ENCODE measurements at places on chromosomes 16 and 17. TPM values are rescaled to one million over a fixed set of nuclear protein-coding genes. Genes with fewer than 3 reads are reported as not detected.

DNA sequence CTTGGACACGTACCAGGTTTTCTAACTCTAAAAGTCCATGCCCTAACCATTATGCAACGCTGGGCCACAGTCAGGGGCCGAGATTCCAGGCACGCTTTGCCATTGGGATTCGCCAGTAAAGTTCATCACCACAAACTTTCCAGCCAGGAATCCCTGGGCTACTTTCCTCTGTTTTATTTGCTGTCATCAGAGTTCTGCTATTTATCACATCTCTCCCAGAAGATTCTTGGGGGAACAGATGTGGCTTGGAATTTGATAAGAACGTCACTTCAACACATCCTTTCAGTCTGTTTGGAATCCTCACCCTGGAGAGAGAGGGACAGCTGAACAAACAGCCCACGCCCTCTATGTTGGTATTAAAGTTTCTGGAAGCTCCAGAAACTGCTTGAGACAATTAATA is 109.6 kb upstream of the CACNG3 start:
- DNase-seq: no peak
- H3K4me1 ChIP-seq: peaks cover 22% of the 10 kb centered on the region
- no peaks in the 10 kb centered on the region for H3K27me3 ChIP-seq

DNA sequence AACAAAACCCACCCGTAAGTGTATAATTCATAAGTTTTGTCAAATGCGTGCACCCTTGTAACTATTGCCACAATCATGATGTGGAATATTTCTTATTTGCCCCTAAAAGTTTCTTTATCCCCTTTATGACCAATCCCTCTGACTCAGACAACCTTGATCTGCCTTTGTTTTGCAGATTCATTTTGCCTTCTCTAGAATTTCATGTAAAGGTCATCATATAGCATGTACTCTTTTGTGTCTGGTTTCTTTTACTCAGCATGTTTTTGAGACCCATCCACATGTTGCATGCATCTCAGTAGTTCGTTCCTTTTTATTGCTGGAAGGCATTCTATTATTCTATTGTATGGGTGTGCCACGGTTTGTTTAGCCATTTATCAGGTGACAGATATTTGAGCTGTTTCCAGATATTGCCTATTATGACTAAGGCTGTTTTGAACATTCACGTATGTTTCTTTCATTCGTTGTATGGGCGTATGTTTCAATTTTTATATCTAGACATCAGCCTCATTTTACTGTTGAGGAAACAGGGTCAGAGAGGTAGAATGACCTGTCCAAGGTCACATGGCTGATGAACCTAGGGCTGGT is 192.4 kb downstream of the RAB11FIP4 start:
- DNase-seq: no peak
- H3K4me1 ChIP-seq: no peaks in the 10 kb centered on the region
- H3K27me3 ChIP-seq: no peaks in the 10 kb centered on the region
- H3K4me3 ChIP-seq: no peak overlapping the region
- no peak overlapping the region for H3K27ac ChIP-seq
- H3K36me3 ChIP-seq: no peaks in the 10 kb centered on the region

- H3K4me3 ChIP-seq: no peak overlapping the region
- peaks cover 3% of the 10 kb centered on the region for H3K27me3 ChIP-seq
- H3K4me1 ChIP-seq: peaks cover 23% of the 10 kb centered on the region
These were observed 1.4 kb downstream of the RHBDL1 start for GRCh38 chr16:676913-677312.

GRCh38 chr17:34680151-34680550 is 100.8 kb downstream of the TMEM132E start:
- no peaks in the 10 kb centered on the region for H3K4me1 ChIP-seq
- no peak for DNase-seq
- no peaks in the 10 kb centered on the region for H3K36me3 ChIP-seq
- H3K27ac ChIP-seq: no peak overlapping the region

- peaks cover 4% of the 10 kb centered on the region for H3K4me1 ChIP-seq
- H3K27ac ChIP-seq: no peak overlapping the region
- no peaks in the 10 kb centered on the region for H3K36me3 ChIP-seq
- no peak for DNase-seq
- H3K27me3 ChIP-seq: peaks cover 11% of the 10 kb centered on the region
These were observed 31.7 kb downstream of the RNF112 start for GRCh38 chr17:19442731-19443130.

GRCh38 chr16:477301-478157 is 50.0 kb upstream of the CAPN15 start:
- no peak for DNase-seq
- peaks cover 7% of the 10 kb centered on the region for H3K36me3 ChIP-seq
- H3K4me1 ChIP-seq: no peaks in the 10 kb centered on the region
- no peaks in the 10 kb centered on the region for H3K27me3 ChIP-seq

DNA sequence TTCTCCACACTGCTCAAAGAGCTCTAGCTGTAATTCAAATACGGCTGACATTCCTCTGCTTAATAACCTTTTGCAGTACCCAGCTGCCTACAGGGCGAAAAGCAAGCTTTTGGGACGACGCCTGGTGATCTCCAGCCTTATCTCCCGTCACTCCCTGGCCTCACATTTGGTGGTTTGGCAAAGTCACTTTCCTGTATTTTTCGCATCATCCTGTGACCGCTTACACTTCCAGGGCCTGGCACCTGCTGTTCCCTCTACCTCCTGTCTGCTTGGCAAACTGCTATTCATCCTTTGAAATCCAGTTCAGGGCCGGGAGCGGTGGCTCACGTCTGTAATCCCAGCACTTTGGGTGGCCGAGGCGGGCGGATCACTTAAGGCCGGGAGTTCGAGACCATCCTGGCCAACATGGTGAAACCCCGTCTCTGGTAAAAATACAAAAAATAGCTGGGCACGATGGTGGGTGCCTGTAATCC is 2.7 kb upstream of the BHLHA9 start:
- no peak for DNase-seq
- H3K4me1 ChIP-seq: peaks cover 8% of the 10 kb centered on the region
- peak overlapping the region; percentile 72 for H3K4me3 ChIP-seq
- no peaks in the 10 kb centered on the region for H3K36me3 ChIP-seq
- peaks cover 21% of the 10 kb centered on the region for H3K27me3 ChIP-seq

DNA sequence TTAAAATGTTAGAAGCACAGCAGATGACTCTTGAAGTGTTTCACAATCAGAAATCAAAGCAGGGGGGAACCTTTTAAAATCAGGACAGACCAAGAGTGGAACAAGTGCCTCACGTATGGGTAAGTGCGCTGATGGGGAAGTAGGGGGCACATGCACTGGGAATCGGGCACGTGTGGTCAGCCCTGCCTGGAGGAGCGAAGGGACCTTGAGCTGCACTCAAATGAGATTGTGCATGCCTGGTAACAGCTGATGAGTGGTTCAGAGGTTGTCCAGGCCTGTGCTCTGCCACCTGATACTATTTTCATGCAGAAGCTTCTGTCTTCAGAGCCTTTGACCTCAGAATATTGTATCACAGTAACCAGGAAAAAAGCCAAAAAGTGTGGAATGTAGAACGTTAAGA is 13.7 kb upstream of the XYLT2 start:
- H3K36me3 ChIP-seq: no peaks in the 10 kb centered on the region
- no peak for DNase-seq
- H3K27ac ChIP-seq: no peak overlapping the region
- no peak overlapping the region for H3K4me3 ChIP-seq

GRCh38 chr16:79595931-79596450 is 4.5 kb downstream of the MAF start:
- peak overlapping the region; percentile 30 for H3K4me3 ChIP-seq
- no peak for DNase-seq
- peaks cover 14% of the 10 kb centered on the region for H3K4me1 ChIP-seq
- H3K36me3 ChIP-seq: no peaks in the 10 kb centered on the region

DNA sequence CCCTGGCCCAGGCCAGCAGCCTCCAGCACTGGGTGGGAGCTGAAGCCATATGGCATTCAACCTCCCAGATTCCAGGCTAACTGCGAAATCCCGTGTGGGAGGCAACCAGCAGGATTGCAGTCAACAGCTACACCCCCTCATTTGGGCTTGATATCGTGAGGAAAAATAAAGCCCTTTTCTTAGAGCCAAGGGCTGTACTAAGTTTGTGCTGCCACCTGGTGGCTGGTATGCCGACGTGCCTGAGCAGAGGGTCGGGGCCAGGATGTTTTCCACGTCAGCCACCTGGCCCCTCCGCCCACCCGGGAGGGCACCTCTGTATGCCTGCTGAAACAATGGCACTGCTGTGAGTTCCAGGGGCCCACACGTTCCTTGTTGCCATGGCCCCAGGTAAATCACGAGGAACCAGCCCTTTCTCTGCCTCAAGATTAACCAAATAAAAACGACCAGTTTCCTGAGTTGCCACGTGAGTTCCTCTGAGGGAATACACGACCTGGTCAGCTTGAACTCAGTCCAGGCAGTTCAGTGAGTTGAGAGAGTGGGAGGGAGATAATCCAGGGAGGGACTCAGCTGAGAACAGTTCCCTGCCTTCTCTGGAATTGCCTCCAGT is 9.0 kb downstream of the TMEM98 start:
- H3K4me3 ChIP-seq: no peak overlapping the region
- peaks cover 16% of the 10 kb centered on the region for H3K27me3 ChIP-seq
- no peak overlapping the region for H3K27ac ChIP-seq

Gene DRC3
- total RNA-seq: 0.40 TPM

DNA sequence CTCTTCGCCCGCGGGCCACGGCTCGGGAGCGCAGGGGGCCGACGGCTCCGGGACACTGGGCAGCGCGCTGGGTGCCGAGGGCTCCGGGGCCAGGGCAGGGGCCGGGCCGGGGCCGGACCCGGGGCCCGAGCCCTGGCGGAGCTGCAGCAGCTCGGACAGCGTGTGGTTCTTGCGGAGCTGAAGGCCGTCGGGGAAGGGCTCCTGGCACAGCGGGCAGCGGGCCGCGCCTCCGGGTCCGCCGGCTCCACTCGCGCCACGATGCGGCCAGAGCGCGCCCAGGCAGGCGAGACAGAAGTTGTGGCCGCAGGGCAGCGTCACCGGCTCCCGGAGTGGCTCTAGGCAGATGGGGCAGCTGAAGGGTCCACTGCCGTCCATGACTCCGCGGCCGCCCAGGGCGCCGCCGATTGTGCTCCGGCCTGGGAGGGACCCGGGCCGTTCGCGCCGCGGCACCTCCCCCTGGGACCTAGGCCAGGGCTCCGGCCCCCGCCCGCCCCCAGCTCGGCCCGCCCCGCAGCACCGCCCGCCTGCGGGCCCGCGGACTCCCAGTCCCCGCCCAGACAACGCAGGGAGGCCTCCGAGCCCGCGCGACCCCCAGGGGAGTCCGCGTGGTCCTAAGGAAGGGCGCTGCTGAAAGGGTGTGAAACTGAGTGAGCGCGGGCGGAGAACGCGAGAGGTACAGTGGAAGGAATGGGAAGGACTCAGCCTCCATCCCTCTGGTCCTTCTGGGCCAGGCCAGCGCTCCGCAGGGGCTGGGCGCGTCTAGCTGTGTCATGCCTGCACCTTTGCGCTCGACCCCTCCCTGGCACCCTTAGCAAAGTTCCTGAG is at the start of gene TRIM47:
Gene TRIM47, minus strand, starts transcription at position 408 of the 825 bp plus-strand sequence. Its CDS starts 33 bp downstream, at position 375.
- H3K4me3 ChIP-seq: peak within 1 kb of the TSS; percentile 93
- DNase-seq: no peak
- H3K4me1 ChIP-seq: peaks cover 26% of the 10 kb centered on the region
- H3K27me3 ChIP-seq: peaks cover 3% of the 10 kb centered on the region
- H3K36me3 ChIP-seq: peaks cover 5% of the 10 kb centered on the region

DNA sequence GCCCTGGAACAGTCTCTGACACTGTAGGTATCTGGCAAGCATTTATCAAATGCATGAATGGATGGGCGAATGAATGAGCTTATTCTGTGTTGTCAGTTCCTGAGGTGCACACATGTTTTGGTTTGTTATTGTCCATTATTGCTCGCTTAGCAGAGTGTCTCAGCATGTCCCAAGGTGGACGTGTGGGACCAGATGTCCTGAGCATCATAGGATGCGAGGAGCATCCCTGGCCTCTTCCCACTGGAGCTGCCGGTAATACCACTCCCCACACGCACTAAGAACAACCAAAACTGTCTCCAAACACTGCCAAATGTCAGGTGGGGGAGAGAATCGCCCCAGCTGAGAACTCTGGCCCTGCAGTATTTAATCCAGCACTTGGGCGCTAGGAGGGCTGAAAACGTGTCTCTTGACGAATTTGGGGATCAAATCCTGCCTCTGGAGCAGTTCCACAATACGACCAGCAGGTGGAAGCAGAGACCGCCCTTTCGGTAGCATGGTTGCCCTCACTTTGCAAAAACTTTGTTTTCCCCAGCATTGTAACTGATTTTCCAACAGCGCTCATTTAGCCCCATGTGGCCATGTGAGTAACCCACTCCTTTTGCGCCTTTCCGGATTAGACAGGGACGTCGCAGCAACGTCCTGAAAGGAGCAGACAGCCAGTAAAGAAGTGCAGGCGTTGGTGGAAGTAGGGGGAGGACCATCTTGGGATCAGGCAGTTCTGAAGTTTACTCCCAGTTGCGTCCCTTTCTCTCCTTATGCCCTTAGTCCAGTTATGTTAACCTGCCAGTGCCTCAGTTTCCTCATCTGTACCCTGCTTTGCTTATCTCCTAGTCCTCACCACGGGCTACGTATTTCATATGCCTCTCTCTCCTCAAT is 22.7 kb downstream of the TMEM114 start:
- H3K36me3 ChIP-seq: no peaks in the 10 kb centered on the region
- H3K4me1 ChIP-seq: no peaks in the 10 kb centered on the region
- peaks cover 11% of the 10 kb centered on the region for H3K27me3 ChIP-seq
- H3K4me3 ChIP-seq: no peak overlapping the region
- DNase-seq: peak; percentile 87

GRCh38 chr17:65918500-65918899 is 273.4 kb downstream of the CEP112 start:
- DNase-seq: no peak
- H3K27ac ChIP-seq: no peak overlapping the region
- peaks cover 26% of the 10 kb centered on the region for H3K4me1 ChIP-seq
- H3K36me3 ChIP-seq: peaks cover 6% of the 10 kb centered on the region
- no peak overlapping the region for H3K4me3 ChIP-seq

DNA sequence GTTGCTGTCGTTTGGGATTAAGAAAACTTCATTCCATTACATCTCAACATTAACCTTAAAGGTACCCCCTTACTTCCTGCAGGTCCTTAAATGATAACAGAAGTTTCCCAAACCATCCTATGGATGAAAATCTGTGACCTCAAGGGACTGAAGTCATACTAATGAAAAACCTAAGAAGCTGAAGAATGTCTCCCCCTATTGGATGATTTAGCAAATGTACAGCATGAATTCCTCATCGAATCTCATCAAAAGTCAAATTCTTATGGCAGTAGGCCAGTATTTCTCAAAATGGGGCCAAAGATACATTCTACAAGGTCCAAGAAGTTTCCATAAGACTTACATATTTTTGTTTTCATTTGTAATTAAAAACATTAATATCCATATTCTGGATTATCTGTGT is 13.5 kb downstream of the SCO1 start:
- no peak overlapping the region for H3K4me3 ChIP-seq
- DNase-seq: no peak
- peaks cover 5% of the 10 kb centered on the region for H3K4me1 ChIP-seq
- H3K27me3 ChIP-seq: no peaks in the 10 kb centered on the region

Gene EXOSC6
- total RNA-seq: 21.0 TPM

Gene PPM1E
- 0.05 TPM for total RNA-seq
